ENCODE measurements at places on chromosomes 13 and 19.

- DNase-seq: no peak
Observed at GRCh38 chr19:11288349-11288748, 7.6 kb upstream of the TSPAN16 start.

DNA sequence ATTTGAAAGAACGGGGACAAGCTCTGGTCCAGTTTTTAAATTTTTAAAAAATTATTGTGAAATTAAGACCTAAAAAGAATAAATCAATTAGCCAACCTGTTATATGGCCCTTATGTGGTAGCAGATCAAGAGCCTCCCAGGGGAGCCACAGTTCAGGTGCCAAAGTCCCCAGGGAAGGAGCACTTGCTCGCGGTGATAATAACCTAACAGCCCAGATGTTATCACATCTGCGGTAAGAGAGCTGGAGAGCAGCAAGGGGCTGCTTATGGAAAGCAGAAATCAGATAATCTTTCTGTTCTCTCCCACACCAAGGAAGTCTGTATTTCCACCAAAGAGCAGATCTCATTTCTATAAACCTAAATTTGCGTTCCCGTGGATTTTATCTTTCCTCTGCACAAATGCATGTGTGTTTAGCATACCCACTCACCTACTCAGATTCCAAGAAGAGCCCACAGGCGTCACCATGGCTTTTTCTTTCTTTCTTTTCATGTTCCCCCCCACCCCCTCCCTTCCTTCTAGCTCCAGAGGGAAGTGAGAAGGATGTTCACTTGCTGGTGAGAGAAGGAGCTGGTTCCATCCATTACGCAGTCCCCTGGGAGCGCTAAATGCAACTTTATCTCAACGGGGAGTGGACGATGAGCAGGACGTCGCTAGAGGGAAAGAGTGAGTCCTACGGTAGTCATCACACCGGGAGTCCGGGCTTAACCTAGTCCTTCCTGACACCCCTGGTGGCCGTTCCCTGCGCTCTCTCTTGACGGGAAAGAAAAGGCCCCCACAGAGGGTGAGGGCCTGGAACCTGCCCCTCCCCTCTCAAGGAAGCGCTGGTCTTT, 1.6 kb upstream of the POU4F1 start:
- no peak for DNase-seq

GRCh38 chr13:91045351-91046034, 302.0 kb upstream of the MIR17HG start:
- DNase-seq: no peak

DNA sequence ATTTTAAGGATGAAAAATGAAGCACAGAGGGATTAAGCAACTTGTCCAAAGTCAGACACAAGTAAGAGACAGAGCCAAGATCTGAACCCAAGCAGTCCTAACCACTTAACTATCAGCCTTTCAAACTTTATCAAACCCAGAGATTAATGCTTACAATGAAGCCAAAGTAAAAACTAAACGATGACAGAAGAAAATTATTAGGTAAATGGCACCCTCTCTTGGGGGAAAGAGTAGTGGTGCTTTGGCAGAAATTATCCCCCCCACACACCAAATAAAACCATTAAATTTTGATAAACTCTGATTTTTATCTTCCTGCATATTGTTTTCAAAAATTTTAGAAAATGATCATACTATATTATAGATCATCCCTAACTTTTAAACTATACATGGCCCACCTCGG, 329.2 kb downstream of the SLC7A1 start:
- DNase-seq: no peak

GRCh38 chr13:23966221-23966690, 69.0 kb upstream of the C1QTNF9B start:
- no peak for DNase-seq

- no peak for DNase-seq
Observed at GRCh38 chr19:8367327-8368001, 3.5 kb downstream of the ANGPTL4 start.

DNA sequence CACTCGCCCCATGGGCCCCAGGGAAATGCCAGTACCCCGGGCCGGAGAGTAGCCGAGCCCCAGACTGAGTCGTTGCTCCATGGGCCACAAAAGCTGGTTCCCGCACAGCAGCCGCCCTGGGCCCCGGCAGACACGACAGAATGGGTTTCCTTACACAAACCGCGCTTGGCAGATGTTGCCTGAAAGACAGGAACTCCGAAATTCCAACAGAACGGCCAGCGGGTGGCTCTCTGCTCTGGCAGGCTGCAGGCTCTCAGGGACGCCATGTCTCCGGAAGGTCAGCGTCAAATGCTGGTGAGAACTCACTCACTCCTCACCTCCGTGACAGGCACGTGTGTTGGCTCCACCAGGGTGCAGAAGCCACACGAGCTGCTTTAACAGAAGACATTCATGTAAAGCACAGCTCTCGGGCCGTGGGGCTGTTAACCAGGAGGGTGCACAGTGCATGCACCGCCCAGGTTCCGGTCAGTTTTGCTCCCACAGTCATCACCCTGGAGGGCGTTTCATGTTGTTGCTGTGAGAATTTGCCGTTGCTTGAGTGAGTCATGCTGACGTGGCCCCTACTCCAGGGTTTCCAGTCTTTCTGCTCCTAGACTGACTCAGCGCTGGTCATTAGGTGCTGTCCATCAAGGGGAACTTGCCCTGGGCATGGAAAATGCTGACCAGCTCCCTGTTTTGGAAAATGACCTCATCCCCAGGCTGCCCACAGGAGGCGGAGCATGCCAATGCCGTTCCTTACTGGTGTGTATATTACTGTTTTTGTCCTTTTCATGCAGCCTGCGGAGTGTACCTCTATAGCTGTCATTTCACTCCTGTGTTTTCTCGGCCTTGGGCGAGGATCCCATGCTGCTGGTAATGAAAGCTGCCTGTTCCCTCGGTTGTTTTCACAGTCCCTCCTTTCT, 44.8 kb downstream of the ANKRD10 start:
- no peak for DNase-seq

DNA sequence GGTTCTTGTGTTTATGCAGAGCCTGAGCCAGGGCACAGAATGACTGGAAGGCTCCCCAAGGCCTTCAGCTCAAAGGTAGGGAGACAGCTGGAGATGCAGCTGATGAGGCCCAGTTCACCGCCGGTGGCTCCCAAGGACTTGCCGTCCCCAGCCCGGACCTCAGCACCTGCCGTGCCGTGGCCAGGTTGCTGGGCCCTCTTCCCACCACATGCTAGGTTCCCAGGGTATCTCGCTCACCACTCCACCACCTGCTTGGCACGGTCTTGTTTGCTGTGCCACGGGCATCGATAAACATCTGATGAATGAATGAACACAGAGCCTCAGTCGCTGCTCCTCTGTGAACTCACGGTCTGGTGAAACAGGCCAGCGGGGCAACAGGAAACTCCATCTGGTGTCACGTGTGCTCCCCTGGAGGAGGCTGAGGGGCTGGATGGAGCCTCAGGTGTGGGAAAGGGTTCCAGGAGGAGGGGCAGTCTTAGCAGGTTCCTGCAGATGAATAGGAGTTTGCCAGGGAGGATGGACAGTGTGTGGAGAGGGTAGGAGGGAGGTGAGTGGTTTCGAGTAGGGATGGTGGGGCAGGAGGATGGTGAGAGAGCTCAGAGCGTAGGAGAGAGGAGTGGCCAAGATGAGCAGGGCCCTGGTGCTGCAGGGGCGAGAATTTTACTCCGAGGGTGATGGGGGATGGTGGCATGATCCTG, 3.6 kb upstream of the KLK14 start:
- no peak for DNase-seq

DNA sequence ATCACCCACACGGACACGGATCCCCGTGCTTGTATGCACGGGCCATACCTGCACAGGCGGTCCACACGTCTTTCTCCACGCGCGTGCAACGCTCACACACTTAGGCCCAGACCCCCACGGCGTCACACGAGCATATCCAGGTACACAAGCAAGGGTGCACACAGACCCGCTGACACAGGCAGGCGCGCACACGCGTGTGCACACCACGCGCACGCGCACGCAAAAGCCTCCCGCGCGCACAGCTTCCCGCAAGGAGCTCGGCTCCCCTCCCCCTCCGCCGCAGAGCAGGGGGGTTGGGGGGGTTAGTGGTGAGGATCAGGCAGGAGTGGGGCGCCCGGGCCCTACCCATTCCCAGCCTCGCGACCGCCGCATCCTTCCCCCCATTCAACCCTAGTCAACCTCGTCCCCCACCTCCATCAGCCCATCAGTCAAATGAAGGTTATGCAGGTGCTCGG, 407 bp downstream of the RAB3A start:
- no peak for DNase-seq

GRCh38 chr19:34327851-34328250, 37.1 kb upstream of the GPI start:
- no peak for DNase-seq

DNA sequence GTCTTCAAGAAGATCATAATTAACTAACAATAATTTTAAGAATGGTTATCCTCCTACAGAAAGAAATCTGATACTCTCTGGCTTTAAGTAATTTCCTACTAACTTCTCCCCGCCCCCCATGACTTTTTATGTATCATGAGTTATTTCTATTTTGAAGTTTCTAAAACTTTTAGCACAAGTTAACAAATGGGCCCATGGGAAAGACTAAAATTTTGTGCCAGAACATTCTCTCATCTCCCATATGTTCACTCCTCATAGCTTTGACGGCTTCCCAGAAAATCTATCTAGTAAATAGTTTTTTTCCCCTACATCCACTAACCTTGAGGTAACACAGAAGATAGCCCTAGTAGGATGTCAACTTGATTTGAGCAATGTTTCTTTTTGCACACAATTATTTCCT, 148.3 kb downstream of the POSTN start:
- no peak for DNase-seq

DNA sequence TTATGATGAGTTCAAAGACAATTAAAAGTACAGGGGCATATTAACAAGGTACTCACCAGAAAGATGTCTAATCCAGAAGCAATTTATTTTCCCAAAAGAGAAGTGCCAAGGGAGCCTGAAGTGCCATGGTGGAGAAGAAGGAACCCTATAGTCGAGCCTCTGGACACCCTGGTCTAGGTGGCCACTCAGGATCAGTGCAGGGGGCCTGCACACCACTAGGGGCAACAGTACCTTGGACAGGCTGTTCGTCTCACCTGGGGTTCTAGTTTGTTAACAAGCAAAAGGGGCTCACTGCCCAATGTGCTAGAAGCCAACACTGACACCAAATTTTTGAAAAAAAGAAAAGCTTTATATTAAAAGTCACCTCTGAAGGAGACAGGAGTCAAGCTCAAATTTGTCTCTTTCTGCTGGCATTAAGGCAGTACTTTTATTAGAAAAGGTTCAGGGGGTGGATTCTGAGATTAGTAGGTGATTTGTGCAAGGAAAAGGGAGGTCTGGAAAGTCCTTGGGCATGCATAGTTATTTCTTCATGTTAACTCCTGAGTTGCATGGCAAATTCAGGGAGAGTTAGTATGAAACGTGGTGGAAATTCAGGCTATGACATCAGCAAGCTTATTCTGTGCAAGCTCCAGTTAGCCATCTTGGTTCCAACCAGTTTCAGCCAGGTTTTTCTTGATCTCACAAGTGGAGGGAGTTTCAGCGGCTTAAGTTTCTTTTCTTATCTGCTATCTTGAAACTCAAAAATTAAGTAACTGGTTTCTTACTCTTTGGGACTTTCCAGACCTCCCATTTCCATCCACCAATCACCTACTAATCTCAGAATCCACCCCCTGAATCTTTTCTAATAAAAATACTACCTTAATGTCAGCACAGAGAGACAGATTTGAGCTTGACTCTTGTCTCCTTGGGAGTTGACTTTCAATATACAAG, 884 bp upstream of the CBY2 start:
- no peak for DNase-seq

- no peak for DNase-seq
Observed at GRCh38 chr13:41547251-41548000, 90.1 kb downstream of the RGCC start.

Measured in T-helper 22 cell (primary cell).